ENCODE measurements at places on chromosomes 2 and 18.

- DNase-seq: no peak
These were observed 105.0 kb downstream of the COL6A3 start for GRCh38 chr2:237309011-237309410.

- no peak for DNase-seq
These were observed 23.0 kb downstream of the SERTAD2 start for GRCh38 chr2:64630752-64631151.

DNA sequence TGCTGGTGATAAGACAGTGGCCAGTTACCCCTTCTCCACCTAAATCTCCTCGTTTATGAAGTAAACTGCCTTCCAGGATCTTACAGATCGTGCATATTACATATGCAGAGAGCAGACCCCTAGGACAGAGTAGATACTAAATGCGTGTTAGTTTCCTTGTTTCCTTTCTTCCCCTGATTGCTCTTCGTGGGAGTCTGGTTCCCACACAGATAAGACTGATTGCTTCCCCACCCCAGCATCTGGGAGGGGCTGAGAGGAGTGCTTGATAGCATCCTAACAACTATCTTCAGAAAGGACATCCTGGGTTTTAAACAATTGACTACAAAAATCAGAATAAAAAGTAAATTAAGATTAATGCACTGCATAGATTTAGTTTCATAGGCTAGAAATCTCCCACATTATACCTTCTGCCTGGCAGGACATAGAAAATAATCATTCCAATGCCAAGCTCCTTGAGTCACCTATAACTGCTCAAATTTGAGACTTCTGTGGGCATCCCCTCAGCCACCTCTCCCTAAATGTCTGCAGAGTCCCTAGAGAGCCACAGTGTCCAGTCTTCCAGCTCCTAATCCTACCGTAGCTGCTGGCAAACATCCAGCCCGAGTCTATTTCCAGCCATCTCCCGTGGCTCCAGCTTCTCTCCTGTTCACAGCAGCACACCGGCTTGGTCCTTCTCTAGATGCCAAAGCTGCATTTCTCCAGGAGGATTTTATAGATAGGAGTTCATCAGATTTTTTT is 128.3 kb downstream of the LRRC30 start:
- DNase-seq: no peak

- DNase-seq: no peak
These were observed 178.9 kb downstream of the GFPT1 start for GRCh38 chr2:69208023-69208595.

GRCh38 chr2:130372055-130372832 is 16.4 kb downstream of the PTPN18 start:
- peak; percentile 87 for DNase-seq

- no peak for DNase-seq
These were observed 62.4 kb downstream of the ANKRD62 start for GRCh38 chr18:12155996-12156395.

DNA sequence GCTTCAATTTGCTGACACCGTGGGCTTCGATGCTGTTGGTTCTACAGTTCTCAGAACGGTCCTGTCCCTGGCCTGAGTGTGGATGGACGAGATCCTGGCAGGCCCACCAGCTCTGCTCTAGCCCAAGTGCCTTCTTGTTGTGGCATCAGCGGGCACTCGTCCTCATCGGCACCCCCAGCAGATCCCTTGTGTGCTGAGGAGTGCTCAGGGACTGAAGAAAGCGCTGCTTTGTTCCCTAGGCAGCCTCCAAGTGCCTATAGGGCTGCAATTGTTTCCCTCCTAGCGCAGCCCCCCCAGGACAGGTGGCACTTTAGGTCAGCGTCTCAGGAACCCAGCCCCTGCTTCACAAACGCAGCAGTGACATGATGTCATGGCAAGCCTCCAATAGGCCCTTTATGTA is 217.7 kb downstream of the AGAP1 start:
- DNase-seq: no peak

DNA sequence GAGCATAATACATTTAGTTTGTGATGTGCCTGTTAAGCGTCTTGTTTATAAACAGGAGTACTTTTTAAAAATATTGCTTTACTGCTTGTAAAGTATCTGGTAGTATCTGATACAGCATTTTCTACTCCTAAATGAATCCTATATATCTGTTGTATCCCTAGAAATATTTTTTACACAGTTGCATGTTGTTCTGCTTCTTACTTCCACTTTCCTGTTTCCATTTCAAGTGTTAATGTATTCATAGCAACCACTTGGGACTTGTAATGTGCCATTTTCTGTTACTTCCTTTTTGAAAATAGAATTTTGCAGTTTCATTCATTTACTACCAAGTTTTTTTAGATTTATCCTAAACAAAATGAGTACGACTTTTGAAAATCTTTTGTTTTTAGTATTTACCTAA is 24.9 kb downstream of the CCNT2 start:
- DNase-seq: no peak

DNA sequence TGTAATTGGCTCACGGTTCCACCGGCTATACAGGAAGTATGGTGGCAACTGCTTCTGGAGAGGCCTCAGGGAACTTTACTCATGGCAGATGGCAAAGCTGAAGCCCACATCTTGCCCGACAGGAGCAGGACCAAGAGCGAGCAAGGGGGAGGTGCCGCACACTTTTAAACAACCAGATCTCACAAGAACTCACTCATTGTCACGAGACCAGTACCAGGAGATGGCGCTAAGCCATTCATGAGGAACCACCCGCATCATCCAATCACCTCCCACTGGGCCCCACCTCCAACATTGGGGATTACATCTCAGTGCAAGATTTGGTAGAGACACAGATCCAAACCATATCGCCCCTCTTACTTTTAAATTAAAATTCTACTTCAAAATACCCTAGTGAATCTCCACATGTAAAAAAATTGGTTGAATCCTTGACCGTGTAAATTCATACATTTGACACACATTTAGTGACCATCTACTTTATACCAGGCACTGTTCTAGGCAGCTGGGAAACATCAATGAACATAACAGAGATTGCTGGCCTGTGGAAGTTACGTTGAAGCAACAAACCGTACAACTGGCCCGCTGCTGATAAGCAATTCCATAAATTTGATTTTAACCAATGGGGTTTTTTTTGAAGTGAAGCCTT is 87.6 kb downstream of the ALPK2 start:
- DNase-seq: peak; percentile 14

DNA sequence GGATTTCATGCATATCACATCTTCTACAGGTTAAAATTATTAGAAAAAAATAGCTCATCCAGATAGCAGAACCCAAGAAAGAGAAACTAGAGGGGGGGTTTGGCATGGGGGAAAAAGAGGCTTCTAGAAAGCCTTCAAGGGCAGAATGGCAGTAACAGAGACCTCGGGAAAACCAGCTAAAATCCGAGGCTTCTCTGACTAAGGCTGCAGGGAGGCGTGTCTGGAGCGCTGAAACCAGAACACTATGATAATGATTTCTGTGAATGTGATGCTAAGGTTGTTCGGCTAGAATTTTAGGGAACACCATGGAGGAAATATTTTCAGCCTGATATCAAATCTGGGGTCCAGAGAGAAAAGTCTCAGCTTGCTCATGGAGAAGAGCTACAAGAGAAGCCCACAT is 73.0 kb downstream of the ATP8B1 start:
- DNase-seq: no peak
